CD4-positive, alpha-beta T cell treated with Interleukin-10 for 1 hour (primary cell): ENCODE measurements at places on chromosomes 6 and 20.

DNA sequence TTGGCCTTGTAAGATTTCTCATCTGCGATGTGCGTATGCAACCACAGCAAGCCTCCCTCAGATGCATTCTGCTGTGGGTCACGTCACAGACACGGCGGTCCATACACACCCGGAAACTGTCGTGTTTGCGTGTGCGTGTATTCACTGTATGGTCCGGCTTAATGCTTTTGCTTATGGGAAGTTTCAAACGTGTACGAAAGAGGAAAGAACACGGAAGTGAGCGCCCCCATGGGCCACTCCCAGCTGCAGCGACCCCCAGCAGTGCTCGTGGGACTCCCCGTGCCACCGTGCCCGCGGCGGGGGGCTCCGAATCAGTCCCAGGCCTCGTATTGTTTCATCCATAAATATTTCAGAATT lies 10.2 kb downstream of the DLL1 start:
- DNase-seq, result no peak

DNA sequence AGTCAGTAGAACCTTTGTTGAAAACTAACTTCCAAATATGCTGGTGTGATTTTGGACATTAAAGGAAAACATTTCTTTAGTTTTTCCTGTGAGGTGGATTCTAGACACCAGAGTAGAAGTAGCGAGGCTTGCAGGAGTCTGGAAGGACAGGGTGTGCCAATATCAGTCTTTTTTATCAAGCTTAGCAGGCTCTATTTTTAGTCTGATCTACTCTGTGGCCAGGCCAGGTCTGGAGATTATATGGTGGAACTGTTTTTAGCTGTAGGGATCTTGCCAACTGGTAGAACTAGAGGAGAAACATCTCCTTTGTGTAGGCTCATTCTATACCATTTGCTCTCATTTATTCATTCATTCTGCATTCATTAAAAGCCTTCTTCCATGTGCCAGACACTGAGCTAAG lies 42.7 kb downstream of the LRP11 start:
- DNase-seq, result no peak

DNA sequence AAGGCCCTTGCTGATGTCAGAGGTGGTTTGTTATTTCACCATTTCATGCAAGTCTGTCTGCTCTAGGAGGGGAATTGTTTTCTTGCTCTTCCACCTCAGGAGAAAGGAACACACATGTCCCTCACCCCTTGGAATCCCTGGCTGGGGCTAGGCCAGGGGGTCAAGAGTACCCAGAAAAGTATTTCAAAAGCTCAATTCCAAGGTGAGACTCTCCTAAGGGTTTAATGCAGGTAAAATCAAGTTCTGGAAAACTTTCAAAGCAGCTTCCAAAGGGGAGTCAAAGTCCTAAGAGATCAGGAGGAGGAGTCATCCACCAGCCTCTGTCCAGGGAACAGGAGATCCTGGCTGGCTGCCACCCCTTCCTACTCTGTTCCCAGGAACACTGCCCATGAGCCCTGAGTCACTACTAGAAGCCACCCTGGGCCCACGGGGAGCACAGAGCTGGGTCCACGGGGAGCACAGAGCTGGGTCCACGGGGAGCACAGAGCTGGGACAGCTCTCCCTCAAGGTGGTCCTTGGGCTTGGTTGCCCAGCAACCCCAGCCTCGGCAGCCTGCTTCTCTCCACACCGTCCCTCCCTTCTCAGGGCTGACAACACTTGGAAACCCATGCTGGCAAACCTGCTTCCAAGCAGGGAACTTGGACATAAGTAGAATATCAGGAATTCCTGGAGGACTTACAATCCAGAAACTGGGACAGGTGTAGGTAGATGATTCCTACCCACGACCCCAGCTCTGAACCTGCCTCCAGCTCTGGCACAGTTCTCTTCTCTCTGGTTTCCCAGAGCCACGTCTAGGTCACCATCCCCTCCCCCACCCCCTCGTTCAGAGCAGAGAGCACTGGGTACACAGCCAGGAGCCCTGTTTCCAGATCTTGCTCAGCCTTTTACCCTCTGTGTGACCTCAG lies 35.3 kb upstream of the CDKN1A start:
- no peak for DNase-seq

GRCh38 chr6:108187519-108187918 lies 21.7 kb downstream of the NR2E1 start:
- DNase-seq, result no peak

DNA sequence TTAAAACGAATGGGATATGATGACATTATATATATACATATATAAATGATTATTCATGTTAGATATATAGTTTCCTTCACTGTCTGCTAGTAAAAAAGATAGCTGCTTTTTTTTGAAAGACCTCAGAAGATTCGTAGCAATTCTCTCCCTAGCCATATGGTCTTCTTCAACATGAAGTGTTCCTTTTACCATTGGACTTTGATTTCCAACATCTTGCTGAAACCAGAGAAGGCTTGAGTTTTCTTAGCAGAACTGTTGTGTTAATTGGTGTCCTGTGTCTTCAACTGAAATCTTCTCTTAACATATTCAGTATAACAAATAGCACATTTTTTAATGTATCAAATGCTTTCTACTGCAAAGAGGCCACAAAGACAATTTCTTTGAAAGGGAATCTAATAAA lies 55.3 kb downstream of the FNDC1 start:
- DNase-seq, result no peak

- no peak for DNase-seq
These were observed 8.7 kb downstream of the ANKS1A start for GRCh38 chr6:34897716-34898115.

- DNase-seq, result no peak
These were observed 20.7 kb upstream of the ASIP start for GRCh38 chr20:34220561-34220960.

DNA sequence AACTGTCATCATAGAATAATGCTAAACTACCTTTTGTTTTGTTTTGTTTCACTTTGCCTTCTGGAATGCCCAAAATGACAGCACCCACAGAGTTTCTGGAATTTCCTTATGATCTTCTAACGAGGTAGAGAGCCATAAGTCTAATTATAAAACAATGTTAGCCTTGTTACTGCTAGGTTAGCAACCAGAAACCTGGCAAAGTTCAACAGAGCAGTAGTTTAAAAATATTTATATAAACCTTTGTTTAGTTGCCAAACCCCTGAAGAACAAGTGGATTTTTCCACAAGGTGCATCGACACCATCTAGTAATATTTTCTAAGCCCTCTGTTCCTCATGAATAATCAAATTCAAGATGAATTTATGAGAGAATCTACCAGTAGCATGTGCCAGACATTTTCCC lies 27.6 kb upstream of the IPCEF1 start:
- no peak for DNase-seq

DNA sequence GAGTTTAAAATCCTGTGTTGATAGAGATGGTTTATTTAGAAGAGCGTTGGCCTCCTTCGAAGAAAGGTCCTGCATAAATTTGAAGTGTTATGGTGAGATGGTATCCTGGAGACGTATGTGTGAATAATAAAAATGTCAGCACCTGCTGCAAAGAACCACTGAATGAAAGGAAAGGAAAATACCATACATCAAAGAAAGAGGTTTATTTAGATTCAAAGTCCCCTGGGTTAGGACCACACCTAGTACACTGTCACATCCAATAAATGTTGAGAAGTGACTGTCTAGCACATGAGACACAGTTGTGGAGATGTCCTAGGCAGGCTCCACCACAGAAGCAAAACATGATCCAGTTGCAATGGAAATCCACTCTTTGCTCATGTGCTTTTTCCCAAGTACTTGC lies 214.7 kb downstream of the PAX1 start:
- no peak for DNase-seq

- no peak for DNase-seq
These were observed 3.6 kb upstream of the HINT3 start for GRCh38 chr6:125952764-125953501.

DNA sequence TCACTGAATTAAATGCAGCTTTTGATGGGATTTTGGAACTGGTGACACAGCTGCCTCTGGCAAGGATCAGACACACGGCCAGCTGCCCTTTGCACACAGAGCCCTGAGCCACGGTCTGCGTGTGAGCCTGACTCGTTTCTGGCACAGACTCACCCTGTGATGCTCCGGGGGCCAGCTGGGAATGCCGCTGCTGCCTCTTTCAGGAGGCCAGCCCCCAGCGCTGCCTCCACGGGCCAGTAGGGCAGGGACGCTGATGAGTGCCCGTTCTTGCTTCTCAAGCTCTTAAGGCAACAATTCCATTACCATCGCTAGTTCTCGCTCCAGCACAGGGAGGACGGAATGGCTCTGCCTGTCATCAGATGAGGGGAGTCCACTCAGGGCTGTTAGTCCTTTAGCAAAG lies 61.6 kb downstream of the IRF4 start:
- DNase-seq, result no peak

GRCh38 chr6:143165315-143165855 lies 104.7 kb downstream of the AIG1 start:
- no peak for DNase-seq

DNA sequence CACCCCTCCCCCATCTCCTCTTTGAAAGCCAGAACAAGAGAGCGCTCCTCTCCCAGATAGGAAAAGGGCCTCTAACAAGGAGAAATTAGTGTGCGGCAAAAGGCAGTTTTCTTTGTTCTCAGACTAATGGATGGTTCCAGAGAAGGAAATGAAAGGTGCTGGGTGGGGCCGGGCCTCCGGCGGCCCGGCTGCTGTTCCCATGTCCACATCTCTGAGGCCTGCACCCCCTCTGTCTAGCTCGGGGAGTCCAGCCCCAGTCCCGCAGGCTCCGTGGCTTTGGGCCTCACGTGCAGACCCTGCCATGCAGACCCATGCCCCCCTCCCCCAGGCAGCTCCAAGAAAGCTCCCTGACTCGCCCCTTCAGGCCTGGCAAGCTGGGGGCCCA lies 35.8 kb upstream of the MRGBP start:
- DNase-seq, result no peak

- DNase-seq, result no peak
These were observed 132.8 kb upstream of the TNFAIP3 start for GRCh38 chr6:137734005-137734874.

DNA sequence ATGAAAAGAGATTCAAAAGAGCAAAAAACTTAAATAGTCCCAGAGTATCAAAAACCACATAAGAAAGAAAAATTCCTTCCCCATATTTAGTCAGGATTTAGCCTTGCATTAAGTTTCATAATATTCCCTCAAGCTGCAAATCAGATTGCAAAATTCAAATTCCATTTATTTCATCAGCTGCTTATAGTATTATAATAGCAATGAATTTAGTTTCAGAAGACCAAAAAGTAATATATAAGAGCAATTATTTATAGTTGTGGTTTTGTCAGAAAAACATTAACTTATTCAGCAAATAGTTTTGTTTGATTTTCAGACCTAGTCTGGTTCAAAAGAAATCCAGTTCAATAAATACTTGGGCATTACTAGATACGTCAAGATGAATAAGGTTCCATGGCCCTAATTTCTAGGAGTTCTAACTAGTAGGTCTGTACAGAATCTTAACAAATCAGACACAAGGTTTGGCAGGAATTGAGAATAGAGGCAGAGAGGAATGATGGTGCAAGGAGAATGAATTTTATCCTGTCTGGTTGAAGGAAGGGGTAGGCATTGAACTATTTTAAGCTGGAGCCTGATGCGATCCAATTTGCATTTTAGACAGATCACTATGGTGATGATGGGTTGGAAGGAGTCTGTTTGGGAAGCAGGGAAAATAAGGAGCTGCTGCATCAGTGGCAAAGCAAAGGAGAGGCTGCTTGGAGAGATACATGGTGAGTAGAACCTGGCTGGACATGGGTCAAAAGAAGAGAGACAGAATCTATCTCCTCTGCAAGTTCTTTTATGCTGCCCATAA lies 163.9 kb upstream of the STXBP5 start:
- DNase-seq, result no peak

DNA sequence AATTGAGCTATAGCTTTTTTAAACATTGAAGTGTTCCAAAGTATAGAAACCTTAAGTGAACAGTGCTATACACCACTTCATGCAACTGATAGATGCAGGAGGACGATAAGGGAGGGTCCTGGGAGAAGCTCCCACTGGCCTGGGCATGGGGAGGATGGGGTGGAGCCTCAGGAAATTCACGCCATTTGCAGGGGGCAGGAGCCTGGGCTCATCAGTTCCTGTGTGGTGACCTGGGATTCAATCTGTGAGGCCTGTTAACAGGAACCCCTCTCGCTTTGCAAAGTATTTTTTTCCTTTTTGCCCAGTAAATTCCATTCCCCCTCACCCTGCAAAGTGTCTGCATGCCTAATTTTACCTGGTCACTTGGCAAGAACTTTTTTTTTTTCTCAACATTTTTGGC lies 11.0 kb upstream of the ASCC3 start:
- no peak for DNase-seq

- DNase-seq, result no peak
These were observed 9.4 kb upstream of the PLAGL1 start for GRCh38 chr6:144017166-144018094.

- DNase-seq, result no peak
These were observed 43.6 kb upstream of the SMLR1 start for GRCh38 chr6:130783416-130784107.

GRCh38 chr6:64217721-64218620 lies 582.4 kb downstream of the PHF3 start:
- no peak for DNase-seq

DNA sequence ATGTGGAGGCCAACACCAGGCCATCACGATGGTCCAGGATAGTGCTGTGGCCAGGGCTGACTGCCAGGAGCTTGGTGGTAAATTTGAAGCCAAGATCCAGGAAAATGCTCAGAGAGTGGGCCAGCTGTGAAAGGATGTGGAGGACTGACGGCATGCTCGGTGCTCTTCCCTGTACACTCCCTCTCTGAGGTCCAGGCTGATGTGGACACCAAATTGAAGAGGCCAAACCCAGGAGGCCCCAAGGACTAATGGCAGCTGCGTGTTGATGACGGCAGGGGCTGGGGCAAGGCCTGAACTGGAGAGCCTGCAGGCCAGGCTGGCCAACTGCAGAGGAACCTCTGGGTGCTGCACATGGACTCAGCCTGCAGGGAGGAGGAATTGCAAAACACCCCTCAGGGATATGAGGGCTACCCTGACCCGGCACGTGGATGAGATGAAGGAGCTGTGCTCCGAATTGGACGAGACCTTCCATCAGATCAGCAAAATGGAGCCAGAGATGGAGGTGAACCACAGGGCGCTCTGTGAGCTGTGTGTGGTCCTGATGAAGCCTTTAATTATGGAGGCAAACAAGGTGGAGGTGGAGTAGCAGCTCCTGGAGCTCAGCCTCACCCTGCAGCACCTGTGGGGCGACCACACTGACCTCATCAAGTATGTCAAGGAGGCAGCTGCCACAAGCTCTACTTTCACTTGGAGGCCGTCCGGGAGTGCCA lies 6.9 kb upstream of the RAET1E start:
- DNase-seq, result no peak

DNA sequence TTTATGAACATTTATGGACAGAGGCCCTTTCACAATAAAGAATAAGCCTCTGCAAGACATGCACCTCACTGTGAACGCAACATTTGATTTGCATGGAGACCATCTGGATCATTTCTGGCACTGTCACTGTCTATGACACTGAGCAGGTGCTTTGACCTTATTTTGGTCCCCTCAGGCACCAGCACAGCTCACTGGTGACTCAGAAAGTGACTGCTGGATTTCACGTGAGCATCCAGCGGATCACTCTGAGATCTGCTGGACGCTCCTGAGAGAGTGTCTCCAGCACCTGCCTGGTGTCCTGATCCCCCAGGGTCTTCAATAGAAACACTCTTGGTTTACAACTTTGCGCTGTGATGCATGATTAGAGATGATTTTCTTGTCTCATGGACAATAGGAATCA lies 375.7 kb downstream of the TENT5A start:
- no peak for DNase-seq
